ENCODE measurements at places on chromosomes 16 and 17.
A peak's percentile ranks its signal among the peaks of the same experiment; 100 is the strongest.

GRCh38 chr17:27289856-27290255 lies 4.1 kb upstream of the WSB1 start:
- DNase-seq, result no peak

- no peak for DNase-seq
These were observed 746 bp upstream of the POLG2 start for GRCh38 chr17:64497565-64498035.

DNA sequence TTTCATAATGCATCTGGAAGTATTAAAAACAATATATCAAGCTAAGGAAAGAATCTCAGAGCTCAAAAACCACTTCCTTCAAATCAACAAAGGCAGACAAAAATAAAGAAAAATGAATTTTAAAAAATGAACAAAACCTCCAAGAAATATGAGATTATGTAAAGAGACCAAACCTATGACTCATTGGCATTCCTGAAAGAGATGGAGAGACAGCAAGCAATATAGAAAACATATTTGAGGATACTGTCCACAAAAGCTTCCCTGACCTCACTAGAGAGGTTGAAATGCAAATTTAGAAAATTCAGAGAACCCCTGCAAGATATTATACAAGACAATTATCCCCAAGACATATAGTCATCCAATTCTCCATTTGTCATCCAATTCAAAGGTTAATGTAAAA lies 311.3 kb upstream of the SOX9 start:
- no peak for DNase-seq

DNA sequence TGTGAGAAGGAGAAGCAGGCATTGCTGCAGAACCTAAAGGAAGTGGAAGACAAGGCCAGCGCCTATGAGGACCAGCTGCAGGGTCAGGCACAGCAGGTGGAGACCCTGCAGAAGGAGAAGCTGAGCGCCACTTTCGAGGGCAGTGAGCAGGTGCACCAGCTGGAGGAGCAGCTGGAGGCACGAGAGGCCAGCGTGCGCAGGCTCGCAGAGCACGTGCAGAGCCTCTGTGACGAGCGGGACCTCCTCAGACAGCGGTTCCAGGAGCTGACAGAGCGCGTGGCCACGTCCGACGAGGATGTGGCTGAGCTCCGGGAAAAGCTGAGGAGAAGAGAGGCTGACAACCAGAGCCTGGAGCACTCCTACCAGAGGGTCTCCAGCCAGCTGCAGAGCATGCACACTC lies 41.5 kb downstream of the PLD6 start:
- no peak for DNase-seq

GRCh38 chr16:8305201-8305600 lies 285.1 kb downstream of the TMEM114 start:
- DNase-seq, result no peak

GRCh38 chr17:80619535-80620235 lies 75.0 kb downstream of the RPTOR start:
- no peak for DNase-seq

DNA sequence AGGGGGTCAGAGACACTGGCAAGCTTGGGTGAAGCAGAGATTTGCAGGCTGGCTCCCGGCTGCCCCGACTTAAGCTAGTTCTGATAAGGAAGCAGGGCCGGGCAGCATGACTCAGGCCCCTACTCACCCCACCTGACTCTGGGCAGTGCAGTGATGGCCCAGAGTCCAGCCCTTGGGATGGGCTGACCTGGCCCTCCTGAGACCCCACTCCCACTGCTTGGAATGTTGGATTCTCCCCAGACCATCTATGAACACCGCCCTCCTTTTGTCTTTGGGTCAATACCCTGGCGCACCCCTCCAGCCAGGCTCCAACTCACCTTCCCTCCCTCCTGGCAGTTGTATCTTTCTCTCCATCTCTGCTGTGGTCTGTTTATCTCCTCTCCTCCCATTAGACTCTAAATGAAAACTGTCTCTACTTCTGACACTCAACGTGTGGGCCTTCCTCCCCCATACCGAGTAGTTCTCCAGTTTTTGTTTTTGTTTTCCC lies 21.0 kb downstream of the LGALS3BP start:
- DNase-seq, result no peak

- DNase-seq, result peak; percentile 81
These were observed 31.7 kb downstream of the CRISPLD2 start for GRCh38 chr16:84851192-84852127.

DNA sequence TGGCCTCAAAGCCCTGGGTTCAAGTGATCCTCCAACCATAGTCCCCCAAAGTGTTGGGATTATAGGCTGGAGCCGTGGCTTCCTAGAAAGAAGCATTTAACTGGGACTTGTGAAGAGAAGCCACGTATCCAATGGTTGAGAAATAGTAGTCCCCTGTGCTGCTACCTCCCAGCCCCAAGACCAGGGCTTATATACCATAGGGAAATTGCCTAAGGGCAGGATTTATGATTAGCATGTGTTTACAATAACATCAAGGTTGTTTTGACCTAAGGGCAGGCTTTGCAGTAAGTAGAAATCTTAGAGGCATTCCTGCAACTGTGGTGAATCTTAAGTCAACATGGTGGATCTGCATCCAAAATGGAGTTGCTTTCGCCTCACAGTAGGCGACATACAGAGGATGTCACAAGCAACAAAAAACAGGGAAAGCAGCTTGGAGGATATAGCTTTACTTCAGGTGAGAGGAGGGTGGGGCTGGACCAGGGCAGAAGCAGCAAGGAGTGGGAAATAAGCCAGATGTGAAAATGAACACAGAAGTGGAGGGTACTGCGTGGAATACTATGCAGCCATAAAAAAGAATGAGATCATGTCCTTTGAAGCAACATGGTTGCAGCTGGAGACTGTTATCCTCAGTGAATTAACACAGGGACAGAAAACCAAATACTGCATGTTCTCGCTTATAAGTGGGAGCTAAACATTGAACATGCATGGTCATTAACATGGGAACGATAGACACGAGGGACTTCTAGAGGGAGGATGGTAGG lies 18.7 kb upstream of the NSMCE1 start:
- no peak for DNase-seq

DNA sequence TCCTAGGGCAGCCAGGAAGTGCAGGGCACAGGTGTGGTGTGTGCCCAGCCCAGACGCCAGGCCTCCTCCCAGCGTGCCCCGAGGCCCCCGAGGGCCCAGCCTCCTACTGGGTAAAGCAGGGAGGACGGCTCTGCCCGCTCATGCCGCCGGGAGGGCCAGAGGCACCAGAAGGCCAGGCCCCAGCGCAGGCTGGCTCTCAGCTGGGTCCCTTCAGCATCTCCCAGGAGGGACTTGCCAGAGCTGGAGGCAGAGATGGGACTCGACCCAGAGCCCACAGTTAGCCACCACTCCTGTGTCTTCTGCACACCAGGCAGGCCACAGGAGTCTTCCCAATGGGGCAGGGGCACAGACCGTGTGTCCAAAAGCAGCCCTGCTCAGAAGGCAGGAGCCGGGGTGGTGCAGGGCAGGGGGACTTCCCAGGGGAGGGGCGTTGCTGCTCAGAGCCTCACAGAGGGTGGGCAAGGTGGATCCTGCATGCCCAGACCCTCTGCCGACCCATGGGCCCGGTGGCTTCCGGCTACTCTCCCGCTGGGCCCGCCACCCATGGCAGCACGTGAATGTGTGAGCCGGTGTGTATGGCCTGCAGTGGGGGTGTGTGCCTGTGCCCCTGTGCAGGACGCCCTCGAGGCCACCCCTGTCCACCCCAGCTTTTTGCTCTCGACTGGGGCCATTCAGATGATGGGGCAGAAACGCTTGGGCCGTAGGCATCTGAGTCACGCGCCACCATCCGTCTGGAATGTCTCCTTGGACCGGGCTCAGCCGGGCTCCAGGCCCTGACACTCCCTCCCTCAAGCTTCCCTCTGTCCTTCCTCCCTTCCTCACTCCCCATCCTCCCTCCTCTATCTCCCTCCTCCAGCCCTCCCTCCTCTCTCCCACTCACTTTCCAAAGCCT lies 5.7 kb upstream of the ZNF469 start:
- DNase-seq, result no peak

- DNase-seq, result no peak
These were observed 1.5 kb upstream of the OVCA2 start for GRCh38 chr17:2040219-2040827.

DNA sequence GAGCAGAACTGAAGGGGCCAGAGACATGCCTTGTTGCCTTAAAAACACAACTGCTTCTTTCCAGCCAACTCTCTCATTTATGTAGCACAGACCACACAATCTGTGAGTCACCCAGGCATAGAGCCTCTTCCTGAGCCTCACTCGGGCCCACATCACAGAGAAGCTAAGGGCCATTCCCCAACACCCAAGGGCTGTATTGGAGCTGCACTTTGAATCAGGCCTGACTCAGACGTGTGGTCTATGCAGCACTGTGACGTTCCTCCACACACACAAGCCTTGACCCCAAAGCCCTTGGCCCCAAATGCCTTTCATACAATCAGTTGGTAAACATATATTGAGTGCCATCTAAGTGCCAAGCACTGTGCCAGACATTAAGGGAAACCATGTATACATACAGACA lies 308.9 kb upstream of the DYNLRB2 start:
- no peak for DNase-seq

- no peak for DNase-seq
These were observed 109.8 kb downstream of the GOSR1 start for GRCh38 chr17:30586818-30587595.

DNA sequence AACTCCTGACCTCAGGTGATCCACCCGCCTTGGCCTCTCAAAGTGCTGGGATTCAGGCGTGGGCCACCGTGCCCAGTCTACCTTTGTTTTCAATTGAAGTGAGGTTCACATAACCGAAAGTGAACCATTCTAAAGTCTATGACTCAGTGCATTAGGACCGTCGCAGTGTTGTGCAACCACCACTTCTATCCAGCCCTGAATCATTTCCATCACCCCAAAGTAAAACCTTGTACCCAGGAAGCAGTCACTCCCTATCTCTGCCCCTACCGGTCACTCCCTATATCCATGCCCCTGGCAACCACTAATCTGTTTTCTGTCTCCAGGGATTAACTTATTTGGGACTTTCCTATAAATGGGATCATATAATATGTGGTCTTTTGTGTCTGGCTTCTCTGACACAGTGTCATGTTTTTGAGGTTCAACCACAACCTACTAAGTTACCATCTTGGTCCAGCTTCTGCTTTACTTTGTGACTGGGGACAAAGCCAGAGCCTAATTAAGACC lies 28.3 kb upstream of the CDC42EP4 start:
- DNase-seq, result no peak

GRCh38 chr17:50316016-50316587 lies 29.8 kb upstream of the XYLT2 start:
- DNase-seq, result peak; percentile 93

- peak; percentile 36 for DNase-seq
These were observed 13.8 kb downstream of the C17orf50 start for GRCh38 chr17:35774499-35774898.

GRCh38 chr17:881778-882177 lies 97.8 kb downstream of the NXN start:
- peak; percentile 52 for DNase-seq

GRCh38 chr17:62965174-62965685 lies 805 bp upstream of the TANC2 start:
- DNase-seq, result no peak

DNA sequence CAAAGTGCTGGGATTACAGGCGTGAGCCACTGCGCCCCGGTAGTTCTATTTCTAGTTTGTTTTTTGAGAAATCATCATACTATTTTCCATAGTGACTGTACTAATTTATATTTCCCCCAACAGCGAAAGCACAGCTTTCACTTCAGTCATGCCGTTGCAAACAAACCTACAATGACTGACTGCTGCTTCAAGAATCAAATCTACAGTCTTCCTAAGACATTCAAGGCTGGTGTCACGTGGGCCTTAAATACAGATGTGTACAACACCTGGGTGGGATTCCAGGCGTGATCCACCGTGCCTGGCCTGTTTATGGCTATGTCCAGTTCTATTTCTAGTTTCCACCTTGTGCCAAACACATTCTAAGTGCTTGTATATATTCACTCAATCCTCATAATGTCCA lies 72.0 kb downstream of the ABCC6 start:
- DNase-seq, result no peak

GRCh38 chr16:67283039-67283825 lies 3.9 kb downstream of the PLEKHG4 start:
- DNase-seq, result peak; percentile 4
